ENCODE measurements at places on chromosomes 7 and 10.

DNA sequence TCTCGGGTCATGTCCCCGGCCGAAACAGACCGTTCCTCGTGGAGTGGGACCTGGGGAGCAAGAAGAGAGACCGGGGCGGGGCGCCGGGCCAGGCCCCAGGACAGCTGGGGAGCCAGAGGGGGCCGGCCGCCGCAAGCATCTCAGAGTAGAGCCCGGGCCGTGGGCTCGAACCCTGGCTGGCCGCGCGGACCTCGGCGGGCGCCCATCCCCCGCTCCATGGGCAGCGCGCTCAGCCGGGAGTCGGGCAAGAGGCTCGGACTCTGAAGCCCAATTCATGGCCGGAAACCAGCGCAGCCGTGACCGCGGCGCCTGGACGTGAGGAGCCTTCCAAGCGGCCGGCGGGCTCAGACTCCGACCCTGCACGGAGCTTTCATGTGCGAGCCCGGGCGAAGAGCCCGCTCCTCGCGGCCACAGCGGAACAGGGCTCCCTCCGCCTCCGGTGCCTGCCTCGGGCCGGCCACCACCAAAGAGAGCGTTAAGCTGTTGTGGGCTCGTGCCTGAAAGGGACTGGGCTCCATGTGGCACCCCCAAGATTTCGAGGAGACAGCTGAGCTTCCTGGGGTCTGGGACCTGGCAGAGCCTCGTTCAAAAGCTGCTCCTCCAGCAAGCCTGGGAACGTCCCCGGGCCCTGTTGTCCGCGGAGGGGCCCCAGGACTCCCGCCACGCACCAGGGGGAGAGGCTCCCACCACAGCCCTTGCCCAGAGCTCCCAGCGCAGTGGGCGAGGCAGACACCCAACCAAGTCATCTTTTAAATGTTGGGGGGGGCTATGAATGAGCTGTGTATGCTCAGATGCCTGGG, 757 bp upstream of the GRID1 start:
- DNase-seq = no peak

DNA sequence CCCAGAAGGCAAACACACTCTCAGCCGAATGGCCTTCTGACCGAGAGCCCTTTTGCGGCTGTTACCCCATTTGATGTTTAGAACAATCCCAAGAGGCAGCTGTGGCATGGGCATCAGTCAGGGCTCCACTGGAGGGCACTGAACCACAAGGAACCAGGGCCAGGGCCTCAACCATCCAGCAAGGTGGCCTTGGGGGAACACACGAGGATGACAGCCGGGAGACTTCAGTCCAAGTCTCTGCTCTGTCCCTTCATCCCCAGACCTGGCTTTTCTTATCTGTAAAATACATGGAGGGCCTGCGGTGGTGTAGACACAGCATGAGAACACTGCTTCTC, 63.6 kb upstream of the INSIG1 start:
- no peak for DNase-seq

GRCh38 chr10:11017570-11018431, at the start of gene CELF2:
CELF2 (plus strand) TSS chr10:11017872; CDS start chr10:11018090, 218 bp downstream.
- DNase-seq = no peak

GRCh38 chr7:108459922-108460551, 3.8 kb upstream of the NRCAM start:
- no peak for DNase-seq

DNA sequence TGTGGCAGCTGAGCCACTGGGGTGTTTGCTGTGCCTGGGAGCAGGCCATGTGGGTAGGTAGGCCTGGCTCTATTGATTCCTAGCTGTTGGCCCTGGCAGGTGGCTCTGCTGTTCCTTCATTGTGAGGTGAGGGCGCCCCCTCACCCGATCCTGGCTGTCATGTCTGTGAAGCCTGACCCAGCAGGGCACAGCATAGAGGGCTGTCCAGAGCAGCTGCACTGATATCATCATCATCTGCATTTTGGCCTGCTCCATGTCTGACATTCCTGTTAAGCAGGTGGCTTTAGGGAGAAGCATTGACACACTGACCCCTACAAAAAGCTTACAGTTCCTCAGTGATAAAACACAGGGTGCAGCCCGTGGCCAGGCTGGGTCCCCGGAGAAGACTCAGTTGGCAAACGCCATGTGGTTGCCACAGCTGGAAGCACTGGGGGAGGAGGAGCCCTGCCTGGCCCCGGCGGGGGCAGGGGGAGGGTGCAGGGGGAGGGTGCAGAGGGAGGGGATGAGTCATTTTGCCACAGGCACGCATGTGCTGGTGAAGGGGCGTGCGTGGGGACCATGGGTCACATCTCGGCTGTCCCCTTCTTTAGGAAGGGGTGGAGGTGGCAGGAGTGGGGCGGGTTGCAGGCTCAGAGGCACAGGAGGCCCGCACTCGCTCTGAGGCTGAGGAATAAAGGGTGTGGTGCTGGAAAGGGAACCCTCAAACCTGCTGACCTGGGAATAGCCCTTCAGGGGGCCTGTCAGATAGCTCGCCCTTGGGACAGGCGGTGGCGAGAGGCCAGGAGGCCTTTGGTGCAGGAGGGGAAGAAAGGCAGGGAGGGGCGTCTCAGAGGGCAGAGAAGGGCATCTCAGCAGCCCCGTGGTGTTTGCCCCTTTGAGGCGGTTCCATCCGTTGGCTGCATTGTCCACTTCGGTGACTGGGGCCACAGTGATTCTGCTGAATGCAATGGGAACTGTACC, 31.6 kb downstream of the IKZF1 start:
- DNase-seq = no peak

DNA sequence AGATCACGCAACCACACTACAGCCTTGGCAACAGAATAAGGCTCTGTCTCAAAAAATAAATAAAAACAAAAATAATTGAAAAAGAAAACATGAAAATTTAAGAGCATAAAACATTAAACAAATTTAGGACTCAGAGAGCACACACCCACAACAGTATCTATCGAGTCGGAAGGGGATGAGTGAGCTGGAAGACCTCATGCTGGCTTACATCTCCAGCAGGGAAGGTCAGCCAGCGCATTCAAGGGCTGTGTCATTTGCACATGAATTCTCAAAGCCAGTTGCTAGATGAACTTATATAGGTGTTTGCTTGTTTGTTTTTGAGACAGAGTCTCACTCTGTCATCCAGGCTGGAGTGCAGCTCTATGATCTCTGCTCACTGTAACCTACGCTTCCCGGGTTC, 50.3 kb downstream of the SRRM3 start:
- DNase-seq = no peak

- DNase-seq = no peak
These were observed 21.6 kb downstream of the KCNH2 start for GRCh38 chr7:150956395-150957132.

DNA sequence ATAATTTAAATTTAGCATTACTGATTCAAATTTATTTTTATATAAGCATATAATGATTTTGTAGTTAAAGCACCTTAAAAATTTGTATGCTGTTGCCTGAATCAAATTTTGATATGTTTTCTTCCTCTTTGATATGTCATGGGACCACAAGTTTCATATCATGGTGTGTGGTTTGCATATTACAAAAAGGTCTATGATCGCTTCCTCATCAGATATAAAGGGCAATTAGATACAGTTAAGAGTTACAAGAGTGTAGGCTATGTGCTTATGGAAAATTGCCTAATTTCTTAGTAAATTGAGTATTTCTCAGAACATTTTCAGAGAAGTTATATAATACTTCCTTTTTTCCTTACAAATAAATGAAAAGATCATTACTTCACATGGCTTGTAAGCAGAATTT, 22.2 kb downstream of the MRC1 start:
- no peak for DNase-seq

DNA sequence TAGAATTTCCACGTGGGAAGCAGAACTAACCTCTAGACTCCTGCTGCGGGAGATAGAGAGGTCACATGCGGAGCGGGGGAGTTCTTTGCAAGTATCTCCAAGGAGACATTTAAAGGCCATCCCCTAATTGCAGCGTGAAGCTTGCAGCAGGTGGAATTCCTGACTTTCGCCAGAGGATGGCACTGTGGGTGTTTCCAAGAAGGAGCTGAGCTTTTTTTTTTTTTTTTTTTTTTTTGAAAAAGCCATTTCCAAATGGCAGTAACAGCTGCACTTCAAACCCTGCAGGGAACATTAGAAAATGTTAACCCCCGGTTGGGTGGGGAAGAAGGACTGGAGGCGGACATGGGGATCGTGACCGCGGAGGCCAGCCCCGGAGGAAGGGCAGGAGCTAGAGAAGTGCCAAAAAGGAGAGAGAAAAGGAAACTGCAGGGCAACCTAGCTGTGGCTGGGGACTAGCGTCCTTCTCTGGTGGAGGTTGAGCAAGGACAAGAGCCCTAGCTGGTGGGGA, 487.7 kb downstream of the TYW1 start:
- DNase-seq = peak; percentile 61

- DNase-seq = no peak
These were observed 350.0 kb downstream of the PLXDC2 start for GRCh38 chr10:20166096-20166675.

DNA sequence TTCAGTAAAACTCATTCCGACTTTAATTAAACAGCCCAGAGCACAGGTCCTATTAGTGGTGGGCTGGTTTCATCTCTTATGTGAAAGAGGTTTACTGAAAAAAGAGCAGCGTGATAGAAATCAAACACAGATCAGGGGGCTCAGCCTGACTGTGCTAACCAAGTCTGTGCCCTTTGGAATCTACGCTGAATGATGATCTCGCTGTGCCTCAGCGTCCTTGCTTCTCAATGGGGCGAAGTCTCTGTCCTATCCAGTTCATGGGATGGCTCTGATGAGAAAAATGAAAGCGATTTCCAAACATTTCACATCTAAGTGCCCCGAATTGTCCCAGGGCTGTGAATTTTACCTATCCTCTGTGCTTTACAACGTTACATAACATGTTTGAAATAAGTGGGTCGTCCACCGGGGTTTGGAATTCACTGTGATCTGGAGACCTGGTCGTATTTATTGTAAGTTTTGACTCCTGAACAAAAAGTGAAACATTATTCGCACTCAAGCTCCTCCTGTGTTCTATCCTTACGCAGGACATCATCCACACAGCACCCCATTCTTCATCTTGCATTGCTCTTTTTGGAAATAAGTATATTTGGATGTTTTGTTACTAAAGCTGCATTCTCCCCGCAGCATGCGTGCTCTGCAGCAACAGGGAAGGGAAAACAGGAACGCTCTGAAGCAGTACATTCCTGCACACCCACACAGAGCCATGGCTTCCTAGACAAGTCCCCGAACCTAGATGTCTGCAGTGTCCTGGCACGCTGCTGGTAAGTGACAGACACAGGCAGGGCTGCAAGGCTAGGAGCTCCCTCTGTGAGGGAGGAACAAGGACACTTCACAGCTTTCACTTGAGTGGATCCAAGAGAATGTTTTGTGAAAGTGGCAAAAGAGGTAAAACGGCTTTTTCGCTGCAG, 83.5 kb downstream of the SLC37A3 start:
- no peak for DNase-seq
